ENCODE measurements at places on chromosomes 4 and X.

GRCh38 chr4:29047341-29048041 lies 1672.7 kb upstream of the PCDH7 start:
- DNase-seq: no peak

- DNase-seq: no peak
These were observed 28.1 kb downstream of the INPP4B start for GRCh38 chr4:142818031-142818430.

DNA sequence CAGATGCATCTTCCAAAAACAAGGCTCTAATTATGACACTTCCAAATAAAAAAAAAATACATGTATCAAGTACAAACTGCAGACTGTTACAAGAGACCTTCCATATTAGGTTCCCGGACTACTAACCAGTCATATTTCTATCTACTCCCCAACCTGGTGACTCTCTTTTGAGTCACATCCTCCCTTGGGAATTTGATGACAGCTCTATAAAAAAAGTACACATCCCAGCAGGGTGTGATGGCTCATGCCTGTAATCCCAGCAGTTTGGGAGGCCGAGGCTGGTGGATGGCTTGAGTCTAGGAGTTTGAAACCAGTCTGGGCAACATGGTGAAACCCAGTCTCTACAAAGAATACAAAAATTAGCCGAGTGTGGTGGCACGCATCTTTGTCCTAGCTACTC lies 14.9 kb downstream of the RPGR start:
- DNase-seq: no peak

DNA sequence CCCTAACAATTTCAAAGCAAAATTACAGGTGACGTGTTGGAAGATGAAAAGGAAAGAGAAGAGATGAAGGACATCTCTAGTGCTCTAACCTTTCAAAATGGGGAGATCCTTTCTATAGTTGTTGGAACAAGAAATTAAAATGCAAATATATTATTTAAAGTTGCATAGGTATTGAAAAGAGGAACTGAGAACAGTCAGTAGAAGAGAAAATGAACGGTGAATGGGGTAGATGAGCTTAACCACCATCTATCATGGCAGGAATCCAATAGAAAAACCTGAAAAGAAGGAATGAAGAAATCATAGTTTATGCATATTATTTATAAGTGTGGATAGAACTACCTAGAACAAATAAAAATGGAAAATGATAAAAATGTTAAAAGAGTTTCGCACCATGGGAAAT lies 42.0 kb downstream of the ANXA5 start:
- no peak for DNase-seq

- DNase-seq: no peak
These were observed 359.6 kb downstream of the IL1RAPL1 start for GRCh38 chrX:28946846-28947245.

GRCh38 chr4:36349938-36350549 lies 68.6 kb downstream of the DTHD1 start:
- DNase-seq: no peak

DNA sequence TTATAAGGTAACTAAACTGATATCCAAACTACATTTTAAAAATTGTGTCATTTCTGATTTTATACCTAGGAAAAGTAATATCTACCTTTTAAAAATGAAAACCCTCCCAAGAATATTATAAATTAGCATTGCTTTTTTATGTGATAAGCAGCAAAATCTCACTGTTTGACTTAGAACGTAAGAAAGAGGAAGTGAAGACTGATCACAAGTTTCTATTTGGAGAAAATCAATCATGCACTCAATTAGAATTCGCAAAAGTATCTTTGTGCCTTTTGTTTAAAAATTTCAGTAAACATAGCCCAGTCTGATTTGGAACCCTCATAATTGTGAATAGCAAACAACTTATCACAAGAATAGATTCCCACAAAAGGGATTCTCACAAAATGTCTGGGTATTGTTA lies 142.7 kb downstream of the TENM3 start:
- DNase-seq: no peak

- peak; percentile 50 for DNase-seq
These were observed 1.0 kb upstream of the ARHGAP4 start for GRCh38 chrX:153926858-153927671.

GRCh38 chr4:76803522-76803921 lies 94.4 kb downstream of the SOWAHB start:
- DNase-seq: no peak

- DNase-seq: no peak
These were observed 364.6 kb upstream of the FAT1 start for GRCh38 chr4:187088070-187088799.

GRCh38 chr4:17875402-17876070 lies 64.8 kb downstream of the NCAPG start:
- no peak for DNase-seq

GRCh38 chr4:8723222-8723980 lies 130.8 kb downstream of the CPZ start:
- DNase-seq: no peak

GRCh38 chr4:52846502-52846901 lies 15.6 kb upstream of the RASL11B start:
- DNase-seq: no peak
